ENCODE measurements at places on chromosomes 12 and 14.
A peak's percentile ranks its signal among the peaks of the same experiment; 100 is the strongest.

GRCh38 chr14:105582639-105583038, 56.3 kb downstream of the TMEM121 start:
- peak; percentile 5 for DNase-seq

DNA sequence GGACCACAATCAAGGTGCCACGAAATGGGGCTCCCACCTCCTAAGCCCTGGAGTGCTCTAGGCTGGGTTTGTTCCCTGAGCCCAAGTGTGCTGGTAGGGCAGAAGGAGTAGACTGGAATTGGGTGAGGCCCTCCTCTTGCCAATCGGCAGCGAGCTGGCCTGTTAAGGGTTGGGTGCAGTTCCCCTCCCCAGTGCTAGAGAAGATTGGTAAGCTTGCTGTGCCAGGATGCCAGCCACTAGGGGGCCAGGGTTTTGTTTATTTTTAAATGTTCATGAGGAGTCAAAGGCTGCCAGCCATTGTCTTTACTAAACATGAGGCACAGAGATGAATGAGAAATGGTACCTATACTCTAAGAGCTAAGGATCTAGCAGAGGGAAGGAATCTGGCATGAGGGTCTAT, 79.7 kb downstream of the SPTB start:
- DNase-seq = peak; percentile 46

DNA sequence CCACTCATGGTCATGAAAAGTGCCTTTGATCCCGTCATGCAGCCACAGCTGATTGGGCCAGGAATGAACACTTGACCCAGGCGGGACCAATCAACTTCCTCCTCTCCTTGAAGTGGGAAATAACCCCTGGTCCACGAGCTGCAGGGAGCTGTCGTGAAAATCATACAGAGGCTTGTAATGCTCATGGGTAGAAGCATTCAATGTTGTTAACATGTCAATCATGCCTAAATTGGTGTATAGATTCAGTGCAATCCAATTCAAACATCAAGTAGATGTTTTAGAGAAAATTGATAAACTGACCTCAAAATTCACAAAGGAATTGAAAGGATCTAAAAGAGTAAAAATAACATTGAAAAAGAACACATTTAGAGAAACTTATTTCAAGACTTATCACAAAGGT, 1019.0 kb upstream of the TMEM132C start:
- no peak for DNase-seq

- DNase-seq = no peak
These were observed 10.4 kb upstream of the ITPK1 start for GRCh38 chr14:93126111-93126510.
